ENCODE measurements at places on chromosomes 12 and 14. TPM values are rescaled to one million over a fixed set of nuclear protein-coding genes. Genes with fewer than 3 reads are reported as not detected.
A peak's percentile ranks its signal among the peaks of the same experiment; 100 is the strongest.

CATSPERB gene
- 0.96 TPM for polyA plus RNA-seq

CMKLR1 gene
- 3.1 TPM for polyA plus RNA-seq

SSPN gene
- polyA plus RNA-seq = 13.0 TPM

- no peak for DNase-seq
These were observed 7.9 kb upstream of the KRT86 start for GRCh38 chr12:52266514-52266913.

DNA sequence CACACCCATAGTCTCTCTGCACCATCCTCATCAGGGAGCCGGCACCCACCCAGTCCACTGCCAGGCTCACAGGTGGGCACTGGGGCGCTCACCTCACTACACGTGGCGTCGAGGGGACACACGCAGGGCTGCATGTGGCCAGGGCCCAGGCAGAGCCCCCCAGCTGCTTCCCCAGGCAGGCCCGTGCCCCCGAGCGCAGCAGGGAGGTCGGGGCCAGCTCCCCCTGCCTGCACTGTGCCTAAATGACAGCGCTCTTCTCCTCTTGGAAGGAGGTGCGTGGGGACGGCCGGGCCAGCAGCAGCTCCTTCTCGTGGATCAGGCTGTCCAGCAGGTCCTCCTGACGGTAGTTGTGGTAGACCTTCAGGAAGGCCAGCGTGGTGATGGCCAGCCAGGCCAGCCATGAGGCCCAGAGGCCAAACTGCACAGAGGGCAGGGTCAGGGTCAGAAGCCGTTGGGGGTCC lies 11.3 kb downstream of the TMEM179 start:
- DNase-seq = no peak

GRCh38 chr12:42904683-42905418 lies 315.3 kb upstream of the PRICKLE1 start:
- DNase-seq = no peak

DNA sequence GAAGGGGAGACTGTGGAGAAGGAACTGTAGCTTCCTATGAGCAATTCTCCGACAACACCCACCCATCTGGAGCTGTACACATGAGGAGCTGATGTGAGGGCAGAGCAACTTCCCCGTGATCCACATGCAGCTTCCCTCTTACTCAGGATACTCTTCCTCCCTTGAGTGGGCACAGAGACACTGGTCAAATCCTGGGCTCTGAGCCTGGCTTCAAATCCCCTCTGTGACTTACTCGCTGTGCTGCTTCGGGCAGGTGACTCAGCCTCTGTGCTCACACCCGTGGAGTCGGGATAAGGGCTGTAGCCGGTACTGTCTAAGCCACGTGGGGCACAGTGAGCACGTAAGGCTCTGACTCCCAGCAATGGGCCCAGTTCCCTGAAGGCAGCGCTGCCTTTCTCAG lies 31.1 kb downstream of the ZFYVE21 start:
- no peak for DNase-seq

DNA sequence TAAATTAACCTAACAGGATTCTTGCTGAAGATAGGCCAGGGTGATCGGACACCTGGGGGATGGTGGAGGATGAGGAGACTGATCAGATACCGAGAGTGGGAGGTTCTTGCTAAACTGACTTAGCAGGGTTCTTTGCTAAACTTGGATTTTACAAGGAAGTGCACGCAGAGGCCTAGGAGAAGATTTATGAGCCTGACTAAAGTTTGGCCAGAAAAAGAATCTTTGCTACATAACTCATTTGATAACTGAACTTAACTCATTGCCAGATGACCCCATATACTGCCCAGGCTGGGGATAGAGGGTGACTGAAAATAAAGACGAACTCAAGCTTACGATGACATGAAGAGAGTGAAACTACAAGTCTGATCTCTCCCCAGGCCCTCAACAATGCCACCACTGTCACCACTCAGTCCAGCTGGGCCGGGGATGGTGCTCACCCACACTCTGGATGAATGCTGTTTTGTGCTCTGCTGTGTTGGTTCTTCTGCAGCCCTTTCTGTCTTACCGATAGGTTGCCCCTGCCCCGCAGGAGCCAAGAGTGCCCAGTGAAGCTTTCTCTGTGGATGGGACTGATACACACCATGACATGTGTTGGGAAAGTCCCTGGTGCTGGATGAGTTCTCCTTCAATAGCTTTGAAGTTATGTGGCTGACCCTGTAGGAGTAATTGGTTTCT lies 29.0 kb downstream of the PPFIBP1 start:
- no peak for DNase-seq

DNA sequence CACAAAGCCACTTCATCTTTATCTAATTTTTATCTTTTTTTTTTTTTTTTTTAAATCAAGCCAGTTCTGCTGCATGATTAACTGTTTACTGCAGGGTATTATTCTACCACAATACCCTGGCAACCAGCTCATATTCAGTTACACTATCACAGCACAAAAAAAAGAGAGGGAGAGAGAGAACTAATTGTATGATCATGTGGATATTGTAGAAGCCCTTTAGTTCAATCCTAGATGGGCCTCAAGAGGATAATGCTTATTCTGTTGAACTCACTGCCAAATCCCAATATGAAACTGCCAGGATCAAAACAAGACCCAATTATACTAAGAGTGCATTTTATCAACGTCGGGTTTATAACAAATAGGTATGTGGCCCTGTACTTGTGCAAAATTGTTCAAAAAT lies 51.5 kb downstream of the MED13L start:
- no peak for DNase-seq

GRCh38 chr12:120821878-120822277 lies 82.3 kb downstream of the SPPL3 start:
- DNase-seq = no peak

DNA sequence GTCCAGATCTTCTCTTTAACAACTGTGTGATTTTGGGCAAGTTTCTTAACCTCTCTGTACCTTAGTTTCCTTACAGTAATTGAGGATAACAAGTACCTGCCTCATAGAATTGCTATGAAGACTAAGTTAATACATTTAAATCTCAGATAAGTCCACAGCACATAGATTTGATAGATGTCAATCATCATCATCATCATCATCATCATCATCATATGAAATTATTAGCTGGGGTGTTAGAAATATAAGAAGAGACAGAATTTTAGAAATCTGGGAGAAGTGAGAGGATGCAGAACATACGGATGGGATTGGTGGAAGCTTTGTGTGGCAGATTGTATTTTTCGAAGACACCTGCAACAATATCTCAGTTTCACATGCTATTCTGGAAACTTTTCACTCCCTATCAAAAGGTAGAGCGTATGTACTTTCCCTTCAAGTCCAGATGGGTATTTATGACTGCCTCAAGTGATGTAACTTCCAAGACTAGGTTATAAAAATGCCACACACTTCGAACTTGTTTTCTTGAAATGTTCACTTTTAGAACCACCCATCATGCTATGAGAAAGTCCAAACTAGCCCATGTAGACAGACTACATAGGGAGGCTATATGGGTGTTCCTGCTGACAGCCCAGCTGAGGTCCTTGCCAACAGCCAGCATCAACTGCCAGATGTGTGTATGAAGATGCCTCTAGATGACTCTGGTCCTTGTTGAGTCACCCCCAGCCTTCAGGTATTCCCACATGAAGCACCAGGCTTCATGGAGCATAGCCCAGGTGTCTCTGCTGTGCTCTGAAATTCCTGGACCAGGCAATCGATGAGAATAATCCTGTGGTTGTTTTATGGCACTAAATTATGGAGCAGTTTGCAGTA lies 20.7 kb upstream of the SDR39U1 start:
- DNase-seq = no peak

DNA sequence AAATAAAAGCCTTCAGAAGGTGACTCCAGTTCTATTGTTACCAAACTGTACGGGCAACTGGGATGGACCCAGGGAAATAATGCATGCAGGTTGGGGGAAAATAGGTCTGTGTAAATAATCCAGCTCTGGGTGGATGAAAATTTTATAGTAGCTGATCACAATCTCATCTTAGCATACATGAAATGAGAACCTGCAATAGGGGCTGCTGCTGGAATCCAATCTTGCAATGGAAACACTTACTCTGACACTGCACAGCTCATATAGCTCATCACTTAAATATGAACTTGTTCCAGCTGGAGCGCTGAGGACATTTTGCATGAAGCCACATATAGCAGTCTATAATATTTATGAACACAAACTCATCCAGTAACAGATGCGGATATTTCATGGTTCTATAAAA lies 40.1 kb upstream of the GAS2L3 start:
- no peak for DNase-seq

DNA sequence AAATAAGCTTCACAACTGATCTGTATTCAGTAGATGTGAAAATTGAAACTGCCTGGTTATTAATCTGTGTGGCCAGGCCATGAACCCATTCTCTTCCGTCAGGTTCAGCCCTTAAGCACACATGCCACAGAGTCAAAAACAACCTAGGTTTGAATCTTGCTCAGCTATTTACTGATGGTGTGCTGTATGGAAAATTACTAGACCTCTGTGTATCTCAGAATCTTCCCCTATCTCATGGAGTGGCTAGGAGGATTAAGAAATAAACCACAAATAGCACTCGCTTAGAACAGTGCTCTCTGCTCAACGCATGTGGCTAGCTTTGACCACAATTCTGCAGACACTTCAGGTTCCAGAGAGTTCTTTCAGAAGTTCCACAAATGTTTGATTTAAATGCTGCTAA lies 240.7 kb upstream of the PLEKHG7 start:
- no peak for DNase-seq

GRCh38 chr12:88141425-88141773 lies 489 bp downstream of the CEP290 start:
- DNase-seq = no peak

- DNase-seq = peak; percentile 80
These were observed at the start of gene DDX55 for GRCh38 chr12:123601602-123602489. DDX55 (plus strand) TSS chr12:123602099; CDS start chr12:123602149, 50 bp downstream.

GRCh38 chr14:41604721-41605531 lies 1.8 kb upstream of the LRFN5 start:
- DNase-seq = peak; percentile 81

DNA sequence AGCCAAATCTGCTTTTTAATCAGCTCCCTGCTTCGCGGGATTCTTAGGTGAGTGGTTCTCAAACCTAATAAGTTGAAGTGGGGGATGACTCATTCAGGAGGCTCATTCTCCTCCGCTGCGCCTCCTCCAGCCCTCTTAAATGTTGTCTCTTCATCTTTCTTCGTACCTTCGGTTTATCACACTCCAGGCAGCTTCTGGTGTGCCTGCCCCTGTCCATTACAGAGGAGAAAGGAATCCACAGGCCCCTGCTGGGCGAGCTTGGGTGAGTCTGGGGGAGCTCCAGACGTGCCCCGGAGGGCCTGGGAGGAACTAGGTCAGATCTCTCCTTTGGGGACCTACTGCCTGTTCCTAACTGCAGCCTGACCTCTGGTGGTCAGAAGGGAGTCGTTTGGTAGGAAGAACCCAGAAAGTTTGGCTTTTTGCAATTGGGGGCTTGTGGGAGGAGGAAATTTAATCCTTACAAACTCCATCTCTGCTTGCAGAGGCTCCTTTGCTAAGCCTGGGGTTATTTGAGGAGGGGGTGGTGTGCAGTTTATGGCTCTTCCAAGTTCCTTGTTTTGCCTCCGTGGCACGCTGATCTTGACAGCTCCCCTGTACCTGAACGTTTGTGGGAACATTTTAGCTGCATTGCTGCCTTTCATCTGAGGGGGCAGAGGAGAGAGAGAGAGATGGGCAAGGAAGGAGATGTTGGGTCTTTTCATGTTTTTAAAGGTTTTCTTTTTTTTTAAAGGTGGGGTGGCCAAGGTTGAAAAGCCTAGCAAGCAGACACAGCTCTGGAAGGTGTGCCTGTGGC lies 84.1 kb upstream of the GNG2 start:
- DNase-seq = peak; percentile 66

- DNase-seq = no peak
These were observed 12.2 kb downstream of the SLC48A1 start for GRCh38 chr12:47785036-47785886.

GRCh38 chr14:75714991-75715390 lies 53.9 kb downstream of the TTLL5 start:
- no peak for DNase-seq

DNA sequence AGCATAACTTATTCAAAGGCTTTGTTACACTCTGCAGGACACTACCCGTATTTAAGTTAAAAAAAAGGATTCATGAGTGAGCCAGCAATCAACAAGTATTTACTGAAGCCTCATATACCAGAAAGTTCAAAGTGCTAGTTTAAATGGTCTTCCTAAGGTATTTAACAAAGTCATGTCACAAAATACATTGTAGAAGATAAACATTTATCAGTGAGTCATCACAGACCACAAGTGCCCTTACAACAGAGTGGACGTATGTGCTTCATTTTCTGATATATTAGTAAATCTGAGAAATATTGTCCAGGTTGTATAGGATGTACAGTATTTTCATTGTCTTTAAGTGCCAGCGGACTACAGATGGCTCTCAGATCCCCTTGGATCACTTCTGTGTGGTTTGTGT lies 24.2 kb downstream of the FLRT2 start:
- DNase-seq = no peak

- no peak for DNase-seq
These were observed 39.4 kb downstream of the ZFHX2 start for GRCh38 chr14:23512156-23512555.

GRCh38 chr12:11580125-11580751 lies 69.2 kb upstream of the ETV6 start:
- DNase-seq = no peak

GDF3 gene
- polyA plus RNA-seq = 0.48 TPM

TBX5 gene
- polyA plus RNA-seq = not detected

PMCH gene
- 0.91 TPM for polyA plus RNA-seq

MYH6 gene
- polyA plus RNA-seq = 0.13 TPM

- DNase-seq = no peak
These were observed 33.5 kb downstream of the DAD1 start for GRCh38 chr14:22555384-22556011.

DNA sequence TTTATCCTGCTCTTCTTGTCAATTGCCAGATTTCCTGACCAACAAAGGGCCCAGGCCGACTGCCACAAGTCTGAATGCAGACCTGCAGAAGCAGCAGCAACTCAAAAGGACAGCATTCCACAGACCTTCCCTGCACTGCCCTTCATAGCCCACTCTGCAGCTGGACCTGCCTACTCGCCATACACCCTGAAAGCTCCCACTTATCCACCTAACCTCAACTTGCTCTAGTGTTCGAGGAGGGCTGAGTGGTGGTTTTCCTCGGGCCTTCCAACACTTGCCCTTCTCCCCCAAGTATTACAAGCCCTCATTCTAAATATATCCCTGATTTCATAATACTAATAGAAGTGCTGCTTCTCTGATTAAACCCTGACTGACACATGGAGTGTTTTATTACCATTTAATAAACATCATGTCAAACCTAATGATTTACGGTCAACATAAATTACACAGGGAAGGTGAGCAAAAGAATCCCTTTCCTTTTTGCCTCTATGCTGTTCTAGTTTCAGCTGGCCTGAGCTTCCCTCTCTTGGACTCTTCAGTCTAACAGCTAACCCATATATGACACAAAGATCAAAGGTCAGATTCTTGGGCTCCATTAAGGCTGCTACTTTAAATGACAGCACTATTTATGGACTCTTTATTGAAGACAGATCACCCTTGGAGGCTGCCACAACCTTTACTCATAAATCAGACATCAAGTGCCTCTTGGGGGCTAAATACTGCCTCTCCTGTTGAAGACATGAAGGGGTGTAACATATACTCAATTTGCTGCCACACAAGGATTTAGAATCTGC lies 1546.9 kb upstream of the TMEM132C start:
- peak; percentile 6 for DNase-seq

All from left kidney (tissue), 8 donors.